ENCODE measurements at places on chromosomes 16 and 17. TPM values are rescaled to one million over a fixed set of nuclear protein-coding genes. Genes with fewer than 3 reads are reported as not detected.
A peak's percentile ranks its signal among the peaks of the same experiment; 100 is the strongest.

TLCD2 gene
- 30.1 TPM for total RNA-seq

DNA sequence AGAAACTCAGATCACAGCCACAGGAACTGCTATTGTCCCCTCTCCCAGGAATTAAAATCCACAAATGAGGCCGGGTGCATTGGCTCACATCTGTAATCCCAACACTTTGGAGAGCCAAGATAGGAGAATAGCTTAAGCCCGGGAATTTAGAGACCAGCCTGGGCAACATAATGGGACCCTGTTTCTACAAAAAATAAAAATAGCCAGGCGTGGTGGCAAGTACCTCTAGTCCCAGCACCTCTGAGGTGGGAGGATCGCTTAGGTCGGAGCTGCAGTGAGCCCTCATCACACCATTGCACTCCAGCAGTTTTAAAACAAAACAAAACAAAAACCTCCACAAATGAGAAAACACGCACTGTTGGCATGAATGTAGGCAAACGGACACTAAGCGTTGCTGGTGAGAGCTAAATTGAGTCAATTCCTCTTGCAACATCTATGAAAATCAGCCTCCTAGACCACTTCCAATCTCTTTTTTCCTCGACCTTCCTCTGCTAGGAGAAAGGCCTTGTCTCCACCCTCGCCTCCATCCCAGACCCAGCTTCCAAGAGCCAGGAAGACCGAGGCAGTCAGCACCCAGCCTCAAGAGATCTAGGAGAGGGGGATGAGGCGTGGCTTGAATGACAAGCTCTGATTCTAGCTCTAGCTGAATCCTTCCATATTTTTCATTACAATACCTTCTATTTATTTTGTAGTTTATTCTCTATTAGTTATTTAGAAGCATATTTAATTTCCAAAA lies 14.8 kb downstream of the TLE7 start:
- DNase-seq = peak; percentile 30

GLG1 gene
- 102 TPM for total RNA-seq

LIG3 gene
- 24.0 TPM for total RNA-seq

SCNN1B gene
- 4.4 TPM for total RNA-seq

DNA sequence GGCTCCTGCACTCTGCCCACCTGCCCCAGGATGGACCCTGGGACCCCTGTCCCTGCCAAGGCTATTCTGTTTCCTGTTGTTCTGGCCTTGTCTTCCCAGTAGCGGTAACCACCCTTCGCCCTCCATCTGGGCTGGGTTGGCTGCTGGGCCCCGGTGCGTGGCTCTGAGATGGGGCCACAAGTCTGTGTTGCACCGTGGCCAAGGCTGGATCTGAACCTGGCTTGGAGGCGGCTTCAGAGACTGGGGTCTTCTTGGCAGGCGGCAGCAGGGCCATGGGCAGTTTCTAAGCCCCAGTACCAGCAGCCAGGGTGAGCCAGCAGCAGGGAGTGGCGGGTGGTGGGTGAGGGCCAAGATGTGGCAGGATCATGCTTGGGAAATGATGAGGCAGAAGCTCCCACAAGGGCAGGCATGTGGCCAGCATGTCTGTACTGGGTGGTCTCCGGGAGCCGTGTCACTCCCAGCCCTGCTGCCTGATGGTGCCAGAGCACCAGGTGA lies 12.6 kb downstream of the MAP2K3 start:
- DNase-seq = no peak

PPL gene
- total RNA-seq = 10.9 TPM

DNA sequence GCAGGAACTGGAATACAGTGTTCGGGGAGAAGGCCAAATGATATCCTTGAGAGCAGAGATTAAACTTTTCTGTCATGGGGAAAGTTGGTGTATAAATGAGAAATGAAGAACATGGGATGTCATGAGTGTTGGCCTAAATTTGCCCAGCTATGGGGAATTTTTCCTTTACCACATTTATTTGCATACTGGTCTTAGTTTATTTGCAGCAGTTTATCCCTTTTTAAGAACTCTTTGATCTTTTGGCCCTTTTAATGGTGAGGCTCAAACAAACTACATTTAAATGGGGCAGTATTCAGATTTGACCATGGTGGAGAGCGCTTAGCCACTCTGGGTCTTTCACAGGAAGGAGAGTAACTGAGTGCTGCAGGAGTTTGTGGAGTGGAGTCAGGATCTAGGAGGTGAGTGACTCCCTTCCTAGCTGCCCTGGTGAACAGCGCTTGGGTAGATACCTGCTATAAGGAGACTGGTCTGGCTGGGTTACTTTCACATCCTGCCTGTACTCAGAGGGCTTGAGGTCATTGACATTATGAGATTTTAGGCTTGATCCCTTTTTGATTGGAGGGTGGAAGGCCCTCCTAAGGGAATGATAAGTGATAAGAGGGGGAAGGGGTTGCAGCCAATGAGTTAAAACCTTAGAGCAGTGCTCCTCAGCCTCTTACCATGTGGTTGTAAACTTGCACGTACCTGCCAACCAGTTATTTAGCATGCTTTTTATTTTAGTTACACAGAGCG lies 10.7 kb downstream of the PYCARD start:
- DNase-seq = no peak

DNA sequence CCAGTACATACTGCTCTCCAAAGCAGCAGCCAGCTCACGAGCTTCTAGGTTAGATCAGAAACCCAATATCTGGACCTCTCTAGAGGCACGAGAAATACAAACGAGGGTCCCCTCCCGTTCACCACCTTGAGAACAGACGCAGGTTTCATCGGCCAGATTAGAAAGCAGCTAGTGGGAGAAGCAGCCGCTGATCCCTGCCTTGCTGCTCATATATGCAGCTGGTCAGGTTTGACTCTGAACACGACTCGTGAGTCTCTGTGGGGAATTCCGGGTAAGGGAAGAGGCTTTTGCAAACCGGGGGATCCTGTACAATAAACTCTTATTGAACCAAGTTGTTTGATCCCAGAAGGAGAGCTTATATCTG lies 1.6 kb downstream of the VAT1L start:
- DNase-seq = no peak

DNA sequence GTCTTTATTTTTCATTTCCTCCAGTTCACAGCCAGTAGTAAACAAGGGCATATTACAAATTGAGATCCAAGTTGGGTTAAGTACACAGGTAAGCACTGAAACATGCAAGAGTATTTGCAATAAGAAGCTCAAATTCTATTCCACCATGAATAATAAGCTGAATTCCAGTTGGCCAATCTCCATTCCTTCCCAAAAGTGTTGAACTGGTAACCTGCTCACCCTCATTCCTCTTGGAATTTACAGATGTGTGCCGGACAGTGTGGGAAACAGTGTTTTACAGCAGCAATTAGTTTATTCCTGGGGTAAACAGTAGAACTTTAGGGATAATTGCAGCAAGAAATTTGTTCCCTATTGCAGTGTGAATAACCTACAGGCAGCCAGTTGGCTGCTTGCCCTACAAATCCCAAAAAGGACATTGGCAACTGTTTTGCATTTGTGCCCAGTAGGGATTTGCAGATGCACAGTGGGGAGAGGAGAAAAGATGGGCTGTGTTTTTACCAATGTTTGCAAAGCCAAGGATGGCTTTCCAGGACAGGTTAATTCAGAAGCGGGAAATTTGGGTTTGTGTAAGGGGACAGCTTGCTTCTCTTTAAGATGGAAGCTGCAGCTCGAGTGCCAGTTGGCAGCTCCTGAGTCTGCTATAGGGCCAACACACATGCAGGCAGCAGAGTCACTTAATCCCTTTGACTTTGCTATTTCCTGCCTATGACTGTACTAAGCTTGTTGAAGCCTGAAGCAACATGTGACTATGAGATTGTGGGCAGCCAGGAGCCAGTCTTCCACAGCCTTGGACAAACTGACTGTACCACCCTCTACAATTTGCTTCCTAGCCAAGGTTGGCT lies 318.9 kb downstream of the MAP2K6 start:
- DNase-seq = no peak

DNA sequence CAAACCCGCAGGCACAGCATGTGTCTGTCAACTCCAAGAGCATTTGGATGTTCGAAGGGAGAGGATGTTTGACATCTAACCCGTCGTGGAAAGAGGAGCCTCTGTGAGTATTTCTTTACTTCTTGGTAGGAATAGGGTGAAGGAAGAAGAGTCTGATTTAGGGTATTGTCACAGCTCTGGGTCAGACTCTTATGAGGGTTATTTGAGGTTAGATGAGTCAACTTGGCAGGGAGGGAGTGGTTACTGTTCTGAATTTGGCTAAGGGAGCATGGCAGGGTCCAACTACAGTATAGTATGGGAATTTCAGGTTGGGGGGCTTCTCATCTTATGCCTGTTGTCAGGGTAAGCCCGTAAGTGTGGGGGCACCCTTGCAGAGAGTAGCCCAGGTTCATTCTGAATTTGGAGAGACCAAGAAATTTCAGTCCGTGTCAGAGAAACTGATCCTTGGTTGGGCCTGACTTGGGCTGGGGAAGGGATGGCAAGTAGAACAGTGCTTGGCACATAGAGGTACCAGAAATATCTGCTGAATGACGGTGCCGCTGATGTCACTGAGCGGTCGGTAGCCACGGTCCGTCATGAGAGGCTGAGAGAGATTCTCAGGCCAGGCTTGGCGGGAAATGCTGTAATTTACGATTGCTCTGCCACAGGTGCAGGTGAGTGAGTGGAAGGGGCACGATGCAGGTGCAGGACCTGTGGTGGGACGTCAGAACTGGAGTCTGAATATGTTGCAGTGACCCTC lies 43.2 kb downstream of the MYH3 start:
- no peak for DNase-seq

KRT20 gene
- total RNA-seq = 1.2 TPM

- no peak for DNase-seq
Observed at GRCh38 chr16:74309789-74310781, 13.5 kb downstream of the PSMD7 start.

DNA sequence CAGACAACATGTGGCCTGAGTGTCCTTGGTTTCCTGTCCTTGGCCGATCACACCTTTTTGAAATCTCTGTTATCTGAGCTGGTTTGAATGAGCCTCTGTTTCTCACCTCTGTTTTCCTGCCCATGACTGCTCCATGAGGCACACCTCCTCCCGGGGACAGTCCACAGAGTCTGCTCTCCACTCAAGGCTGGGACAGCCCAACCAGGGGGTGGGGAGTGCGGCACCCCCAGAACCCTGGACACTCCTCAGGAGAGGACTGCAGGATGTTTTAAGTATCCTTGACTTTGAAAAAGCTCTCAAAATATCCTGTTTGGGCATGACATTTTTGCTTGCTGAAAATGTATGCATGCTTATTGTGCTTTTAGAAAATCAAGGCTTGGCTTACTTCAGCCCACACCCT lies 333.0 kb upstream of the N4BP1 start:
- no peak for DNase-seq

P2RX5 gene
- total RNA-seq = 0.29 TPM

DNA sequence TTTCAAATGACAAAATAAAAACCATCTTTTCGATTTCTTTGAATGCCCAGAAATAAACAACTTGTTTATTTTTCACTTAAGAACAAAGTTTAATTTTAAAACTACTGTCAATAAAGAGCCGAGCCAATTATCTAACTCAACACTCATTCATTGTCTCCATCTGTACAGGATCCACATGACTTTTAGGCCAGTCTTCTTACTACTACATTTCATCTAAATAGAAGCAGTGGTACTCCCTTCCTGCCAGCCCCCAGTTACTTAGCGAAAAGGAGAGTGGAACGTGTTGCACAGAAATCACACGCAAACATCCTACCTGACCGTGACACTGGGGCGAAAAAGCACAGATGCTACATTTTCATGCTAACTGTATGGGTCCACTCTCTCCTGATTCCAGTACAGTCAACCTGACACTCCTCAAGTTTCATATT lies 1.2 kb downstream of the GNA13 start:
- DNase-seq = no peak

OR3A2 gene
- total RNA-seq = 1.2 TPM

GPRC5B gene
- 33.1 TPM for total RNA-seq

DNA sequence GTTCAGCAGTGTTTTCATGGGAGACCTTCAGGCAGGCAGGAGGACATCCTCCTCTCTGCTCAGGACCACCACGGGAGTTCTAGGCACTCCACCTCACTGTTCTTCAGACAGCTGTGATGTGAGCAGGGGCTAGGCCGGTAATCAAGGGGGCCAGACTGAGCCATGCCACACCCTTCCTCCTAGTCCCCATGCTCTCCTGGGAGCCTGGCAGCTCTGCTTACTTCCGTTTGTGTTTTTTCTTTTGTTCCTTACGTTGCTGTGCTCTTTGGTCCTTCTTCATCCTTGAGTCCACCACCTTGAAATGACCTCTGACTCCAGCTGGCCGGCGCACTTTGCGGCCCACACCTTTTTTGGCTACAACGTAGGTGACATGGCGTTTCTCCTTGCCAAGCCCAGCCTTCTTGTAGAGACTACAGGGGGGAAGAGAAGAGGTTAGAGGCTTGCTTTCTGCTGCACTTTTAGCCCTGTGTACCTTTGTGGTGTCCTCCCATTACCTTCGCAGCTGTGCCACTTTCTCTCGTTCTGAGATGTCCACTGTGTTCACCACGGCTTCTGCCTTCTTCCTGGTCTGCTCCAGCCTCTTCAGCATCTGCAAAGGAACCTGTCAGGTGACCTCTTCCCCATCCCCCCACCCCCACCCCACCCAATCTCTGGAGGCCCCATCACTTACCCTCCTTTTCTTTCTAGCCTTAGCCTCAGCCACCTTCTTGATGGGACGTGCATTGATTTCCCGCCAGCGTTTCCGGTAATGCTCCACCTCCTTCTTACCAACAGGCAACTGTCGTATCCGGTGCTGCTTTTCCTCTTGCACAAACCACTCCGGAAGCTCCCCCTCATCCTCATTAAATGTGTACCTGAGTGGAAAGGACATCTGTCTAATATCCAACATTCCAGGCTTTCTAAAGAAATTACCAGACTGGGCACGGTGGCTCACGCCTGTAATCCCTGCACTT lies 7.4 kb upstream of the PSMC5 start:
- no peak for DNase-seq

DNA sequence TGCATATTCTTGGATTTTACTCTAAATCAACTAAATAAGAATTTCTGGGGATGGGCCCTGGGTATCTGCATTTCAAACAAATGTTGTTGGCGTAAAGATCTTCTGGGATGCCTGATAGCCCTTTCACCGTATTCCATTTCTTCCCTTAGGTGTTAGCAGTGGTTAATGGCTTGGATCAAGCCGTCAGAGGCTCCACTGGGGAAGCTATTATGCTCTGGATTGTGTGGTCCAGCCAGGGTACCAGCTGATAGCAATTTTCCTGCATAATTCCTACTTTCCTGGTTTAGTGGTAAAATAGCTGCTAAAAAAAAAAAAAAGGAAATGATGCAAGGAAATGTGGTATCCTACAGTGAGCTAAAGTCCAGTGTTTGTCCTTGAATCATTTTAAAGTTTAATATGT lies 365.1 kb downstream of the CDH8 start:
- no peak for DNase-seq

CCDC200 gene
- total RNA-seq = not detected

SLC38A8 gene
- total RNA-seq = not detected

DNA sequence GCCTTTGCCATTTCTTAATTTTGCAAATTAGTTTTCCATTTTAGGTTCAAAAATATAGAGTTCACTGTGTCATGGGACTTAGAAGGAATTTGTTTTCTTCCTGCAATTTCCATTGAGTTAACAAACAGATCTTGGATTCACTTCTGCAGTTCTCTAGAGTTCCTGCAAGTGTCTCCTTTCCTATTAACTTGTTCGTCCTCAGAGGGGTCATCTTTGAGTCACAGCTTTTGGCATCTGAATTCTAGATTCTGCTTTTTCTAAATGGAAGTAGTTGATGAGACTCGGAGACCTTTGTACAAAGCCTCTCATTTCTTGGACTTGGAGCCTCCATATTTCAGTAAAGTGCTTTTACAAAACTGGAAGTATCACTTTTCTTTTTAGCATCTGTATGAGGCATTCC lies 323.3 kb downstream of the BCAS3 start:
- no peak for DNase-seq

GRCh38 chr17:27355419-27355818 lies 61.5 kb downstream of the WSB1 start:
- DNase-seq = peak; percentile 11

- no peak for DNase-seq
Observed at GRCh38 chr16:47162670-47163420, 19.1 kb upstream of the NETO2 start.

WFIKKN1 gene
- total RNA-seq = 0.55 TPM

CTF1 gene
- 4.9 TPM for total RNA-seq
